NCI-H748 treated with DMSO at 0.1 percent for 48 hours (cell line): ENCODE measurements at places on chromosomes 7 and 10.

GRCh38 chr7:111677848-111678247, 115.6 kb upstream of the IMMP2L start:
- no peak for DNase-seq

DNA sequence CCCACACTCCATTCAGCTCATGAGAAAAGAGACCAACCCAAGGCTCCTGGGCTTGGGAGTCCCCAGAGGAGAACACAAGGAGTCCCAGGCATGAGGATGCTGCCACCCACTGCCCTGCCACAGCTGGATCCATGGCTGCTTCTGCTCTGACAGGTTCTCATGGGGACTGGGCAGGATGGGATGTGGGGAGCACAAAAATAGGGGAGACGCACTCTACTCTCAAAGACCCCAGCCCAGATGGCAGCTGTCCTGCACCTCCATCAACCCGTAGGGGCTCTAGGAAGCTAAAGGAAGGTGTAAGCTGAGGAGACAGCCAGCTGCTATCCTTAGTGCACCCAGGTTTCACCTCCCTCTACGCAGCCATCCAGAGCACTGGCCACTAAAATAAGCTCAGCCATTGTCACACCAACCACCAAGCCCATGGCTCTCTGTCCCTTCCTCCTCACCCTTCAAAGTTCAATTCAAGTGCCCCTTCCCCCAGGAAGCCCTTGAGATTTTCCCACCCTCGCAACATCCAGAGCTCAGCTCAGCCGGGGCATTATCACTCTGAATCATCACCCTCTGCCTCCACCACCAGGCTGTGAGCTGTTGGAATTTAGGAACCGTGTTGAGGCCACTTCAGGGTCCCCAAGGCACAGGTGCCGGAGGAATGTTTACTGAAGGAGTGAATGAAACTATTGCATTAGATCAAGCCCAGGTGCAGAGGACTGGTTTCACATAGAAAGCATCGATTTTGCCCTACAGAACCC, 142.1 kb downstream of the GRID1 start:
- DNase-seq = no peak

- no peak for DNase-seq
Measured at GRCh38 chr7:21169667-21170580, 258.0 kb upstream of the SP4 start.

DNA sequence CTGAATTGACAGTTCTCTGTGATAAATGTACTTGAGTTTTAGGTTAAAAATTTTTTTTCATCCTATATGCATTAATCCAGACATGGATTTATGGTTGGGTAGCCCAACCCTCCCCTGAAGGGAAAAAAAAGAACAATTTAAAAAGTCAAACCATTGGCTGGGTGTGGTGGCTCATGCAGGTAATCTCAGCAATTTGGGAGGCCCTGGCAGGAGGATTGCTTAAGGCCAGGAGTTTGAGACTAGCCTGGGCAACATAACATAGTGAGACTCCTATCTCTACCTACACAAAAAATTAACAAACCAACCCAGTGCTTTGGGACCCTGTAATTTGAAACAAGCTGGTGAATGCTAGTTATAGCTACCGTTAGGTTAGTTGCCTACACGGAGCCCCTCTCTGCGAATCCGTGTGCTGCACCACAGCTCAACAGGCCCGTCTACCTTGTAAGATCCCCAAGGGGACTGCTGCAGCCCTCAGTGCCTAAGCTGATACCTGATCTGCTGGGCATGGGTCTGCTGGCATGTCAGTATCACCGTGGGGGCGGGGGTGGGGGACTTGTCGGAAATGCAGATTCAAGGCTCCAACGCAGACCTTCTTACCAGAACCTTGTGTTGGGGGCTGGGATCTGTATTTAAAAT, 32.8 kb downstream of the TSPAN14 start:
- DNase-seq = no peak

DNA sequence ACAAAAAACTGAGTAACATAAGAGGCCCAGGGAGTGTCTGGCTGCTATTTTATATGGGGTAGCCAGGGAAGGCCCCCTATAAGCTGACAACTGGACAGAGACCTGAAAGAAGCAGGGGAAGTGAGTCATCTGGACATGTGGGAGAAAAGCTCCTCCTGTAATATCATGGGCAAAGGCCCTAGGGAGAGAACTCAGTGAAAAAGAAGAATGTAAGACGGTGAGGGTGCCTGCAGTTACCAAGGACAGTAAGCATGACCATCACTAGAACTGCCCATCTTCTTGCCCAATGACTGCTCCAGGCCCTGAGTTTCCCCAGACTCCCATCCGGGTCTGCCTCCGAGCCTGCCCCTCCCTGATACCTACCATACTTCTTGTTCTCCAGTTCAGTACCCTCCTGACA, 2.3 kb downstream of the ELMO1 start:
- no peak for DNase-seq

GRCh38 chr7:1176891-1177373, 16.9 kb upstream of the ZFAND2A start:
- DNase-seq = peak; percentile 55

GRCh38 chr10:98886686-98887085, 349.0 kb downstream of the HPSE2 start:
- DNase-seq = no peak

DNA sequence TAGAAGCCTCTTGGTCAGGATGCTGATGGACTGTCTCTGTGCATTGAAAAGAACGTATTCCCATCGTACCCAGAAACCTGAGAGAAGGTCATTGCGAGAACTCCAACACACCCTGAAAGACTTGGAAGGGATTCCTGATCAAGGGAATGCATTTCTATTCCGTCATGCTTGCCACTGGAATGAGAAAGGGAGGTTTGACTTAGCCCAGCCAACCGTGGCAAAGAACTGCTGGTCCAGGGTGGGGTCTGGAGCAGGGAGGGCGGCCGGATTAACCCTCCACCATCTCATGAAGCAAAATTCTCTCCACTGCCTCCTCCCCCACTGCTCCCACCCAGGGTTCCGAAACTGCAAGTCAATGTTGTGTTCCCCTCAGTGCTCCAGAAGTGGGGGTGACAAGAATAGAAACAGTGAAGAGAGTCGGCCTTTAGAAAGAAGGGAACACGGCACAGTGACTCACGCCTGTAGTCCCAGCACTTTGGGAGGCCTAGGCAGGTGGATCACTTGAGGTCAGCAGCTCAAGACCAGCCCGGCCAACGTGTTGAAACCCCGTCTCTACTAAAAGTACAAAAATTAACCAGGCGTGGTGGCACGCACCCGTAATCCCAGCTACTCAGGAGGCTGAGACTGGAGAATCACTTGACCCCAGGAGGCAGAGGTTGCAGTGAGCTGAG, 137.5 kb upstream of the MGMT start:
- no peak for DNase-seq

DNA sequence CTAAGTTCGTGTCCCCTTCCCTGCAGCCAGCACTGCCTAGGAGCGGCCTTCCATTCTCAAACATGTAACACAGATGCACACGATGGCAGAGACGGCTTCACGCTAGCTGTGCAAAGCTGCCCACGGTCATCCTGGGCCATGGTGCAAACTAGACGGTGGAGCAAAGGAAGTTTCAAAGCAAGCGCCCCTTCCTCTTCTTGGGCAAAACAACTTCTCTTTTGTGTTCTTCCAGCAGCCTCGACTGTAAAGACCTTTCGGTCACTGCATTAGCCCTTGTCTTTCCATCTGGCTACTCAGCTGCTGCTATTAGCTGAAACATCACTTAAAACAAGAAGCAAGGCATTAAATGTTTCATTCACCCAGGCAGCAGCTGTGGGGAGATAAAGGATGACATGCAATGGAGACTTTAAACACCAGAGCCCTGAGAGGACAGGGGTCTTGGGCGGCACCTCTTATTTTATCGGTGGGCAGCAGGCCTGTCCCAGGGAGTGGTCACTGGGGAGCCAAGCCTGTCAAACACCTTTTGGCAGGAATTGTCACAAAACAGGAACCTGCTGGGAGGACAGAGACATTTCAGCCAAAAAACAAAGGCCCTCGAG, 214.8 kb downstream of the KLF6 start:
- DNase-seq = no peak

GRCh38 chr10:99658622-99659030, 683 bp upstream of the ENTPD7 start:
- no peak for DNase-seq

GRCh38 chr7:103569621-103570305, 123.8 kb upstream of the SLC26A5 start:
- no peak for DNase-seq

DNA sequence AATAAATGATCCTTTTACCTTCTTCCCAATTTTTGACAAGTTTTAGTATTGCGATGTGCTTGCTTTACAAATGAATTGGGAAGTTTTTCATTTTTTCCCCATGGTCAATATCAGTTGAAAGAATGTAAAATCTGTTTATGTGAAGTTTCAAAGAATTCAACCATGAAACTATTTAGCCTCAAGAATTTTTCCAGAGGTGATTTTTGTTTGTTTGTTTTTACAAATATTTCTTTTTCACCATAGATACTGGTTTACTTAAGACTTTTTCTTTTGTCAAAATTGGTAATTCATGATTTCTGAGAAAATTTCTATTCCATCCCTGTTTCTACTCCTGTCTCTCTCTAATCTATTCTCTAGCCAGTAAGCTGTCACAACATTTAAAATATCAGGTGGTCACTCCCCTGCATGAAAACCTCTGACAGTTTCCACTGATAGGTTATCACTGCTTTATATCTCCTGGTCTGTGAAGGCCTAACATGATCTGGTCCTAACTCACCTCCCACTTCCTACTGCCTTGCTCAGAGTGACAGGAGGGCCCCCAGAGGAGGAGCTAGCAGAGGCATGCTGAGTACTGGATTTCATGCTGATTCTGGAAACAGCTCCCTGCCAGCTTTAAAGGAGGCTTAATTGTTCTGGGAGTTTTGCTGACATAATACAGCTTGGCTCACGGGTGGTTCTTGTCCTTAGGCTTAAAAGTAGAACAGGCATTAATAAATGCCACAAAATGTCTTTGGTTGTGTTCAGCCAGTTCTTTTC, 7.6 kb upstream of the ARMS2 start:
- no peak for DNase-seq

GRCh38 chr7:129690701-129691100, 79.2 kb downstream of the NRF1 start:
- DNase-seq = no peak

DNA sequence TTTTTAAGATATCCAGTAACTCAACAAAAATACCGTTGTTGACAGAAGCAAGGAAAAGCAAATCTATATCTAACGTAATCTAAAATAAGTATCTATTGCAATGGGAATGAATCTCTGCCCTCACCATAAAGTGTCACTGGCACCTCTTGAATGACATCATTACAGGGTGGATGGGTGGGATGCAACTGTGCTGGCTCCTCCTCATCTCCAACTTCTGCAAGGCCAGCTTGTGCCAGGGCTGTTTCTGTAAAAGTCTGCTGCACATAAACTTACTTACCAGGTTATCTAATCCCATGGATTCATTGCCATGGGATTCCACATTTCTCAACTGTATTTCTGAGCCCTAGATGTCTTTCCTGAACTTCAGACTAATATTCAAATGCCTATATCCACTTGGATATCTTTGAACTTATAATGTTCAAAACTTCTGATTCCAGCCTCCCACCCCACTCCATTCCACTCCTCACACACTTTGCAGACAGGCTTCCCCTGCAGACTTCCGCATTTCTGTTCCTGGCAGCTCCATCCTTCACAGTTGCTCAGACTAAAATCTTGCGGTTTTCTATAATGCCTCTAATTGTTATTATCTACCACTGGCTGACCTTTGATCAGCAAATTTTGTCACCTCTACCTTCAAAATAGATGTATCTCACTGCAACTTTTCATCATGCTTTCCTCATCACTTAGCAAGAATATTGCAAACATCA, 10.7 kb downstream of the FGL2 start:
- DNase-seq = no peak
